ENCODE measurements at places on chromosomes 12 and 14. TPM values are rescaled to one million over a fixed set of nuclear protein-coding genes. Genes with fewer than 3 reads are reported as not detected.

The KCNMB4 gene
- total RNA-seq, result 1.2 TPM

The SRSF9 gene
- total RNA-seq, result 38.9 TPM

The SPIC gene
- not detected for total RNA-seq

The RNU6-8 gene
- total RNA-seq, result not detected

The HRK gene
- 0.27 TPM for total RNA-seq

The MON2 gene
- total RNA-seq, result 12.5 TPM

The DTX3 gene
- total RNA-seq, result 21.7 TPM

The TBX5 gene
- total RNA-seq, result 66.6 TPM

The ACOT4 gene
- total RNA-seq, result 0.62 TPM

The CMTM5 gene
- total RNA-seq, result 0.27 TPM

The HSPB8 gene
- total RNA-seq, result 529 TPM

The YAF2 gene
- total RNA-seq, result 75.8 TPM

The SYNDIG1L gene
- total RNA-seq, result not detected

The SLC4A8 gene
- 0.89 TPM for total RNA-seq

The OAS3 gene
- 5.1 TPM for total RNA-seq

The ZDHHC22 gene
- not detected for total RNA-seq

The CATSPERB gene
- total RNA-seq, result 1.6 TPM

The PRIMA1 gene
- total RNA-seq, result 8.4 TPM

The NPFF gene
- not detected for total RNA-seq

The KLRK1 gene
- total RNA-seq, result 0.46 TPM

The NRL gene
- 0.75 TPM for total RNA-seq

The AVPR1A gene
- 1.5 TPM for total RNA-seq

The SIVA1 gene
- 60.7 TPM for total RNA-seq

The PMEL gene
- 0.83 TPM for total RNA-seq

The RNF212B gene
- not detected for total RNA-seq

The SLC25A21 gene
- 0.78 TPM for total RNA-seq

The FOXN4 gene
- not detected for total RNA-seq

The ZNF664 gene
- total RNA-seq, result 71.3 TPM

The CLEC2A gene
- not detected for total RNA-seq

The AMN gene
- total RNA-seq, result not detected

The RASAL1 gene
- total RNA-seq, result not detected

The POTEG gene
- not detected for total RNA-seq

The BDKRB2 gene
- total RNA-seq, result 1.2 TPM

The IL22 gene
- not detected for total RNA-seq

The MVK gene
- 9.4 TPM for total RNA-seq

The KRT6C gene
- not detected for total RNA-seq

The INHBC gene
- not detected for total RNA-seq

The CYP27B1 gene
- not detected for total RNA-seq

The NELL2 gene
- 0.65 TPM for total RNA-seq

The ZNF140 gene
- 6.1 TPM for total RNA-seq

The CNOT2 gene
- 35.6 TPM for total RNA-seq

The NPAS3 gene
- total RNA-seq, result 1.7 TPM

The SMIM41 gene
- total RNA-seq, result 0.35 TPM

The CACNA1C gene
- 151 TPM for total RNA-seq

The IL23A gene
- total RNA-seq, result not detected

The PZP gene
- total RNA-seq, result 1.3 TPM

The GPR84 gene
- total RNA-seq, result not detected

The LRFN5 gene
- total RNA-seq, result 1.2 TPM

The KCNH5 gene
- not detected for total RNA-seq

The FZD10 gene
- not detected for total RNA-seq

The RNASE3 gene
- not detected for total RNA-seq

The IGF1 gene
- total RNA-seq, result 8.3 TPM

Measured in Right ventricle myocardium superior (tissue), 1 donor.